ENCODE measurements at places on chromosomes 13 and 19.

DNA sequence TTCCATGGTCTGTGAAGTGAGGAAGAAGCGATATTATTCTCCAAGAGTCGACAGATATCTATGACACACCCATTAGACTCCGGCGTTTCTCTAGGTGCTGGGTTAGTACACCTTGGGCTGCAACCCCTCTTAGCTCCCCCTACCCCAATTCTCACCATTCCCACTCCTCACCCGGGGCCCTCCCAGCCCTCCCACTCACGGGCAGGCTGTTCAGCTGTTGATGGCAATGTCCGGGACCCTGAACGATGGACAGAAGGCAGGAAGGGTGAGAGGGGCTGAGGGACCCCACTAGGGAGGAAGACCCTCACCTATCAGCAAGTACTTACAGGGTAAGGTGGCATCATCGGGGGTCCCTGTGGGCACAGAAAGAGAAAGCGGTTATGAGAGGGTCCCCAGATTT lies 9.2 kb downstream of the LGALS4 start:
- no peak for DNase-seq

DNA sequence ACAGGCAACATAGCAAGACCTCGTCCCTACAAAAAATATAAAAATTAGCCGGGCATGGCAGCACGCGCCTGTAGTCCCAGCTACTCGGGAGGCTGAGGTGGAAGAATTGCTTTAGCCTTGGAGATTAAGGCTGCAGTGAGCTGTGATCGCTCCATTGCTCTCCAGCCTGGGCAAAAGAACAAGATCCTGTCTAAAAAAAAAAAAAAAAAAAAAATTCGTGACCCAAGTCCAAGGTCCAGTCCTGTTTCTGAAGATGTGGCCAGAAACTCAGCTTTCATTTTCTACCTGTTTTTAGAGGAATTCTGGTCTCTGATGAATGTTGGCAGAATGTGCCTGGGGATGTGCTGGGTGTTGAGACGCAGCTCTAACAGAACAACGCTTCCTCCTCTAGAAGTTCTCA lies 1.9 kb upstream of the PGPEP1 start:
- DNase-seq = no peak

- no peak for DNase-seq
Measured at GRCh38 chr13:111247552-111247951, 72.9 kb upstream of the TEX29 start.

GRCh38 chr13:83877651-83878355 lies 4.5 kb downstream of the SLITRK1 start:
- DNase-seq = no peak

- DNase-seq = no peak
Measured at GRCh38 chr13:64506246-64506645, 2723.9 kb downstream of the PCDH9 start.

GRCh38 chr13:85969331-85969730 lies 170.1 kb upstream of the SLITRK6 start:
- no peak for DNase-seq

- peak; percentile 44 for DNase-seq
Measured at GRCh38 chr19:51327066-51328001, 14.6 kb downstream of the VSIG10L start.

DNA sequence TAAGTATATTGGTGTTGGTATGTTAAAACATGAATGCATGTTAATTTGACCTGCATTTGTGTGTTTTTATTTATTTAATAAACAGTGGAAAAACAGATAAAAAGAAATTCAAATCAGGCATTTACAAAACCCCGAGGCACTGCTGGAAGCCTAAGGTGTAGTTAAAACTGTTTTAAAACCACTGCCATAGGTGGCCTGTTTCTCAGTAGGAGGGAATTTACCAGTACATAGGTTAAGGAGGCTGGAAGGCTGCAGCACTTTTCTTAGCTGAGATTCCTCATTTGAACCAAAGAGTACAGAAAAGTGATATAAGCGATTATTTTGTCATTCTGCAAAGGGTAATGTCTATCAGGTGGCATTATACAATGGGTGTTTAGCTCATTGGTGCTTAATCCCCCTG lies 99.6 kb downstream of the PAN3 start:
- no peak for DNase-seq

GRCh38 chr19:1085676-1086442 lies 9.3 kb downstream of the POLR2E start:
- no peak for DNase-seq

DNA sequence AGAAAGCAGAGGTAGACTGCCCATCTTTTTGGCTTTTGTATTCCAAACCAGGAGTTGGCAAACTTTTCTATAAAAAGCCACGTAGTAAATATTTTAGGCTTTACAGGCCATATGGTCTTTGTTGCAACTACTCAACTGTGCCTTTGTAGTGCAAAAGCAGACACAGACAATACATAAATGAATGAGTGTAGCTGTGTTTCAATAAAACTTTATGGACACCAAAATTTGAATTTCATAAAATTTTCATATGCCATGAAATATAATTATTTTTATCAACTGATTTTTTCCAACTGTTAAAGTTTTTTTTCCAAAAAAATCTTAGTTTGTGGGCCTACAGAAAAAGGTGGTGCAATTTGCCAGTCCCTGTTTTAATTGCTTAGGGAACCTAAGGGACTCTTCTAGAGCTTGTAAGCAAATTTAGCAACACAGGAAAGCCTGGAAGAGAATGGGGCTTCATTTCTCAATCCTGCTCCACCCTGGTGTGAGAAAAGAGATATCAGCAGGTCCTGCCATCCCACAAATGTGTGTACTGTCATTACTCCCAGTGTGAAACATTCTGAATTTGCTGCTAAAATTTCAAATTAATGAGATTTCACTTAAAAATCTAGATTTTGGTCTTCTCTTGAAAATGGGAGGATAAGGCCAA lies 194.2 kb downstream of the RGCC start:
- no peak for DNase-seq

- peak; percentile 82 for DNase-seq
Measured at GRCh38 chr19:14370169-14370939, 10.9 kb upstream of the ADGRE5 start.

DNA sequence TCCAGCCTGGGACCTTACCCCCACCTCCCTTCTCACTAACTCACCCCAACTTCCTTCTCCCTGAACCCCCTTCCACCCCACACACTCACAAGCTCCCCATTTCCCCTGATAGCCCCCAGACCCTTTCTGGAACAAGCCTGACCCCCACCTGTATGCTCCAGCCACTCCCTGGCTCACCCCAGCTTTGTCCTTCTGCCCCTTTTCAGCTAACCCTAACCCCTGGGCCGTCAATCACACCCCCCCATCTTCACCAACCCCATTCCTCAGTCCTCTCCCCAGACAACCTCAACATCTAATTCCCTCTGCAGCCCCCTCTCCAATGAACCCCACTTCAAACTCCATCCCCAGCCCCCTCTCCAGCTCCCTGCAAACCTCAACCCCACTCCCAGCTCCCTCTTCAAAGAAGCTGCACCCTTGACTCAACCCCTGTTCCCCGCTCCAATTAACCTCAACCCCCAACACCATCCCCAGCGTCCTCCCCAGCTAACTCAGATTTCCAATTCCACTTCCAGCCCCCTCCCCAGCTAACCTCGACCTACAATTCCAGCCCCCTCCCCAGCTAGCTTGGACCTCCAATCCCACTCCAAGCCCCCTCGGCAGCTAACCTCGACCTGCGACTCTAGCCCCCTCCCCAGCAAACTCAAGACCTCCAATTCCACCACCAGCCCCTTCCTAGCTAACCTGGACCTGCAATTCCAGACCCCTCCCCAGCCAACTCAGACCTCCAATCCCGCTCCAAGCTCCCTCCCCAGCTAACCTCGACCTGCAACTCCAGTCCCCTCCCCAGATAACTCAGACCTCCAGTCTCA lies 929 bp downstream of the GNG7 start:
- DNase-seq = no peak

GRCh38 chr19:1112268-1113029 lies 8.7 kb downstream of the GPX4 start:
- no peak for DNase-seq

DNA sequence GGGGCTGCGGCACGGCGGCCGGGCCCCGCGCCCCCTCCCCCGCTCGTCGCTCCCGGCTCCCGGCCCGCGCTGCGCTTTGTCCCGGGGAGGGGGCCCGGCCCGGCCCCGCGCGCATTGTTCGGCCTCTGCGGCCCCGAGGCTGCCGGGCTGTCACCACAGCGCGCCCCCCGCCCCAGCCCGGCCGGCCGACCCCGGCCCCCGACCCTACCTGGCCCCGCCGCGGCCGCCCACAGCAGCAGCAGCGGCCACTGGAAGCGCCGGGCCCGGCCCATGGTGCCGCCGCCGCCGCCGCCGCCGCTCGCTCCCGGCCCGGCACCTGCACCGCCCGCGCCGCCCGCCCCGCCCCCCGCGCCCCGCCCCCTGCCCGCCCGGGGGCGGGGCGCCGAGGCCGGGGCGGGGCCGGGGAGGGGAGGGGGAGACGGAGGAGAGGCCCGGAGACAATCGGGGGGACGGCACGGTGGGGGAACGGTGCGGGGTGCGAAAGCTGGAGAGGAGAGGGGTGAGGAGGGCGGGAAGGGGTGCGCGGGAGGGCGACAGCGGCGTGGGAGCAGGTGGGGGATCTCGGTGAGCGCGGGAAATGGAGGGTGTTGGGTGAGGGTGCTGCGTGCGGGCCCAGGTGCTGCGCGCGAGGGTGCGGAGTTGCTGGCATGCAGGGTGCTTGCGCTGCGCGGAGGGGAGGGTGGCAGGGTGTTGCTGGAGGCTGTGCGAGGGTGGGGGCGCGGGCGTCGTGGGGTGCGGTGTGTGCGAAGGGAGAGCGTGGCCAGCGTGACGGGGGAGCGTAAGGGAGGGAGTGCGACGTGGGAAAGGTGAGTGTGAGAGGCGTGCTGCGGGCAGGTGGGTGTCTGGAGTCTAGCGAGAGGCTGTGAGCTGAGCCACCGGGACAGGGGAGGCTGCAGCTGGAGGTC lies at the start of gene CADM4:
Gene CADM4, minus strand, starts transcription at position 332 of the 905 bp plus-strand sequence. Its CDS starts 60 bp downstream, at position 272.
- peak; percentile 61 for DNase-seq

DNA sequence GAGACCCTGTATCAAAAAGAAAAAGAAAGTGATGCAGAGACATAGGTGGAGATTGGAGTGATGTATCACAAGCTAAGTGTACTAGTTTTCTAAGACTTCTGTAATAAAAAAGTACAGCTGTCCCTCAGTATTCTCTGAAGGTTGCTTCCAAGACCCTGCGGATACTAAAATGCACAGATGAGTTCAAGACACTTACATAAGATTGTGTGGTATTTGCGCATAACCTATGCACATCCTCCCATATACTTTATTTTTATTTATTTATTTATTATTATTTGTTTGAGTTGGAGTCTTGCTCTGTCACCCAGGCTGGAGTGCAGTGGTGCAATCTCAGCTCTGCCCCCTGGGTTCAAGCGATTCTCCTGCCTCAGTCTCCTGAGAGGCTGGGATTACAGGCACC lies 13.6 kb upstream of the HAS1 start:
- DNase-seq = no peak

DNA sequence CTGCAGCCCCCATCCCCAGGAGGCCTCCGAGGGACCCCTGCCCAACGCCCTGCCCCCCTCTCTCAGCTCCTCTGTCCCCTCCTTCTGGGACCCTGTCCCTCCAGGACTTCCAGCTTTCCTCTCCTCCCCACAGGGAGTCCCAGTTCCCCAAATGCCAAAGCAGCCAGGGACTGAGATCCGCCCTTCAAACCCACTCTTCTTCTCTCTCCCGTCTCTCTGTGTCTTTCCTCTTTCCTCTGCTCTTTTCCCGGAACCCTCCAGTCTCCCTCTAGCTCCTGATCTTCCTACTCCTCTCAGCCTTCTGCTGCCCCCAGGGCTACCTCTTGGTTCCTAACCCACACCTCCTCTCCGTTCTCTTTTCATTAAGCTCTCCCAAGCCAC lies 377 bp downstream of the CA11 start:
- no peak for DNase-seq

GRCh38 chr19:19514215-19514657 lies 1.1 kb downstream of the TSSK6 start:
- DNase-seq = peak; percentile 29

- DNase-seq = no peak
Measured at GRCh38 chr13:32967584-32968182, 48.5 kb upstream of the KL start.

- DNase-seq = no peak
Measured at GRCh38 chr13:77036279-77036678, 9.3 kb upstream of the FBXL3 start.

All from CD4-positive, alpha-beta T cell treated with Interleukin-12 subunit alpha and Interleukin-12 subunit beta, for 1 hour (primary cell).